ENCODE measurements at places on chromosomes 4 and X.

- DNase-seq: no peak
These were observed 131.9 kb downstream of the TBC1D19 start for GRCh38 chr4:26715636-26716242.

GRCh38 chr4:79298484-79298883 is 27.4 kb downstream of the NAA11 start:
- DNase-seq: no peak

- no peak for DNase-seq
These were observed 36.6 kb downstream of the MAGEE2 start for GRCh38 chrX:75748431-75748830.

- DNase-seq: no peak
These were observed 3.2 kb downstream of the SLC9A7 start for GRCh38 chrX:46755671-46756070.

- DNase-seq: no peak
These were observed 16.0 kb upstream of the TLR8 start for GRCh38 chrX:12890467-12890866.

DNA sequence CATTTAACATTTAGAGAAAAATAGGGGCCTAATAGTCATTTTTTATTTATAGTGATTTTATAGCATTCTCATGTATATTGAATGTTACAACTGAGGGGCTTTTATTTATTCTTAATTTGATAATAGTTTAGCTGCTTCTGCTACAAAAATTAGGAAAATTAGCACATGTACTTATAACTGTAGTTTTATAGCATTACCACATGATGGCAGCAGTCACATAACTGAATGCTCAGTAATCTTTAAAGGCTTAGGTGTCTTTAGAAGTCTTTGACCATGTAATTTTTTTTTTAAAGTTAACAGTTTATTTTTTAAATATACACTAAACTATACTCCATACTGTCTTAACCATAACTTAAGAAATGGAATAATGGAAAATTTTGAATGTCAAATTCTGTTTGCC is 136.6 kb downstream of the STAG2 start:
- no peak for DNase-seq

GRCh38 chr4:22661443-22661842 is 31.3 kb upstream of the GBA3 start:
- DNase-seq: no peak

DNA sequence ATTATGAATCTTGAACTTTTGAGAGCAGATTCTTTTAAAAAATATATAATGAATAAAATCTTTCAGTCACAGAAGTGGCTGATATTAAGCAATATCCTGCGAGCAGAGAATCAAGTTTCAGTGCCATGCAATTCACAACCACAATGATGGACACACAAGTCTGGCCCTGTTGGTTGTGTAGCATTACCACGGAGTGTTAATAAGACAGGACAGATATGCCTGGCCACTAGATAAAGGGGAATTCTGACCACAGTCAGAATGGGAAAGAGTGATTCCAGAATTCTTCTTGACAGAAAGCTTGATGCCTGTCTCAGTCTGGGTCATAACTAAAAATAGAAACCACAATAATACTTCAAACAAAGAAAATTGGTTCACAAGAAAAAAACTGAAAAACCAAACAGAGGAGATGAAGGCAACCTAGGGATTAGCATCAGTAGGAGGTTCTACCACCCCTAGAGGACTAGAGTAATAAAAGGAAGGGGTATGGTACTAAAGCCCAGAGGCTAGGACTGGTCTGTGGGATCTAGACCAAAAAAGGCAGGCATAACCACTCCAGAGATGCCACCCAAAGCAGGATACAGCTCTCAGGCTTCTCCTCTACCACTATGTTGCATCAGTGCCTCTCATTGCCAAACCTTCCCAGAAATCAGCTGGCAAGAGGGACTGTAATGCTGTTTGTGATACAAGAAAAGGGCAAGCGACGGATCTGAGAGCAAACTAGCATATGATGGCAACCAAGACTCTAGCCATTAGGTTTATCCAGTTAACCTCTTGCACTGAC is 59.0 kb downstream of the RNF150 start:
- DNase-seq: no peak

DNA sequence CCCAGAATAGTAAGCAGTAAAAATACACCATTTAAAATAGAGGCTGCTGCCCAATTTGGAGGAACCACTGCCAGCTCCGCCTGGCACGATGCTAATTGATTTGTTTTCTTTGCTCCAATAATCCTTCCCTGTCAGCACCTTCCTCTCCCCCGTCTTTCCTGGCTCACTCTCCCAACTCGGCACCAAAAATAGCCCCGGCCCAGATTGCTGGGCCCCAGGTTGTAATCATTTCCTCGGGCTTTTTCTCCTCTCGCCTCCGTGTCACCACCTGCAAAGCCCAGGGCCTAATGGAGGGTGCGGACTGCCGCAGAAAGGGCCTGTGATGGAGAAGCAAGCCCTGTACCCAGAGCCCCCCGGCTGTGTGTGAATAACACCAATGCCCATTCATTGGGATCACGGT is 197.6 kb upstream of the PSAPL1 start:
- no peak for DNase-seq

DNA sequence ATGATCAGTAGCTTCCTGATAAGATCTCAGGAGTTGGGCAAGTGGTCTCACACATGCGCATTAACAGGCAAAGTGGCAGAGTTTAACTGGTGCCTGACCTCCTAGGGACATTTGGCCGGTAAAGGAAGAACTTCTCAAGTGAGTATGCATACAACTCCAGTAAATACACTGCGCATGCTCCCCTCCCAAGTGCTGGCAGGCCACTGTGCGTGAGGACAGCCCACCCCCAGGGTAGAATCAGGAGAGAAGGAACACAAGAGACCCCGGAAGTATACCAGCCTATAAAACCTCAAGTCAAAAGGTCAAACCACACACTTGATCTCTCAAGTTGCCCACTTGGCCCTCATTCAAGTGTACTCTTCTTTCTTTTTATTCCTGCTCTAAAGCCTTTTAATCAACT is 225.5 kb upstream of the ANKRD50 start:
- DNase-seq: no peak

- no peak for DNase-seq
These were observed 3.1 kb downstream of the KDM6A start for GRCh38 chrX:44876086-44876485.

DNA sequence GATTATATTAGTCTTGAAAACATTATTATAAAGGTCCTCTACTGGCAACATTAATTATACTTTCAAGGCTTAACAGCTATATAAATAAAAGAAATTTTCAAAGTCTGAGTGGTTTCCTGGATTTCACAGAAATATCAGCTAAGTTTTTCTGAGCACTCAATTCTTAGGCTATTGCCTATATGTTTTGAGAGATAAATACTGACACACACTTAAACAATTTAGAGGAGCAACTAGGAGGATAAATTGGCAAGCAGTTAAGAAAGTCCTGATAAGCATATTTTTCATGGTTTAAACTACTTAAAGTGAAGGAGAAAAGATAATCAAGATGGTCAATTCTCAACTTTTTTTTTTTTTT is 2.7 kb upstream of the MGARP start:
- DNase-seq: no peak

- no peak for DNase-seq
These were observed 181.7 kb downstream of the MAML3 start for GRCh38 chr4:139972305-139972704.

DNA sequence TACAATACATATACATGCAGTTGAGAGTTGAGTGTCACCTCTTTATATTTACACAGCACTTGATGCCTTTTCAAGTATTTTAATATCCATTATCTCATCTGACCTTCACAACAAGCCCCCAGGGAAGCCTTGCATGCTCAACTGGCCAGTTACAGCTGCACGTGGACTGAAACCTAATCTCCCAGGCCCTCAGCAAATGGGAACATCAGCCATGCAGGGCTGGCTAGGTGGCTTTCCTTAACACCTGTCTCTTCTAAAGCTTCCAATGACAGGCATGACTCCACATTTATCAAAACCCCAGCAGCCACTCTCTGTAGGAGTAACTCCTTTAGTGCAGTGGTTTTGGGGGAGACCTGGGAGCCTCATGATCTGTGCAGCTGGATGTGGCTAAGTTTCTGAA is 56.4 kb downstream of the PHKA2 start:
- DNase-seq: no peak

GRCh38 chr4:16032396-16032770 is 51.4 kb downstream of the PROM1 start:
- DNase-seq: no peak

DNA sequence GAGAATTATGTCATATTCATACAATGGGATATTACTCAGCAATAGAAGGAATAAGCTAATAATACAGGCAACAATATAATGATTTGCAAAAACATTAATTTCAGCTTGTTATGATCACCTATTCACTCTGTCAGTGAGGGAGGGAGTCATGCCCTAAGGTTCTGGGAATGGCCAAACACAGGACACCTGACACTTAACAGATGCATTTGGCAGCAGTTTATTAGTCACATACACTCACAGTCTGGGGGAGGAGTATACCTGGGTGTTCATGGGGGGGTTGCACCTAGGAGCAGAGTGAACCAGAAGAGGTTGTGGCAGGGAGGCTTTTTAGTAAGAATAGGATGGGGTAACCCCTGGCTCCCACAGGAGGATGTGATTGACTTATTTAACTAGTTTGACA is 38.3 kb downstream of the SERPINA7 start:
- no peak for DNase-seq

DNA sequence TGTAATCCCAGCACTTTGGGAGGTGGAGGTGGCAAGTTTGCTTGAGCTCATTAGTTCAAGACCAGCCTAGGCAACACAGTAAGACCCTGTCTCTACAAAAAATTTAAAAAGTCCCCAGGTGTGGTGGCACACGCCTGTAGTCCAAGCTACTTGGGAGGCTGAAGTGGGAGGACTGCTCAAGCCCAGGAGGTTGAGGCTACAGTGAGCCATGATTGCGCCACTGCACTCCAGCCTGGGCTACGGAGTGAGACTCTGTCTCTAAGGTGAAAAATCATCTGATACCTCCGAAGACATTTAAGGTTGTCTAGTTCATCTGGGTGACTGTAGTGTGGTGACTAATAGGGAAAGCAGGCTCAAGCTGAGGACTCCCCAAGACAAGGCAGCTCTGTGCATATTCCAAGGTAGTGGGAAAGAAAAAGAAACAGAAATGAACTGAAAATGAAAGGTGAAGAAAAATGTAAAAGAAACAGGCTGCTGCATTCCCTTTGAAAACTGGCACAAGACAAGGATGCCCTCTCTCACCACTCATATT is 23.3 kb downstream of the FRYL start:
- no peak for DNase-seq

DNA sequence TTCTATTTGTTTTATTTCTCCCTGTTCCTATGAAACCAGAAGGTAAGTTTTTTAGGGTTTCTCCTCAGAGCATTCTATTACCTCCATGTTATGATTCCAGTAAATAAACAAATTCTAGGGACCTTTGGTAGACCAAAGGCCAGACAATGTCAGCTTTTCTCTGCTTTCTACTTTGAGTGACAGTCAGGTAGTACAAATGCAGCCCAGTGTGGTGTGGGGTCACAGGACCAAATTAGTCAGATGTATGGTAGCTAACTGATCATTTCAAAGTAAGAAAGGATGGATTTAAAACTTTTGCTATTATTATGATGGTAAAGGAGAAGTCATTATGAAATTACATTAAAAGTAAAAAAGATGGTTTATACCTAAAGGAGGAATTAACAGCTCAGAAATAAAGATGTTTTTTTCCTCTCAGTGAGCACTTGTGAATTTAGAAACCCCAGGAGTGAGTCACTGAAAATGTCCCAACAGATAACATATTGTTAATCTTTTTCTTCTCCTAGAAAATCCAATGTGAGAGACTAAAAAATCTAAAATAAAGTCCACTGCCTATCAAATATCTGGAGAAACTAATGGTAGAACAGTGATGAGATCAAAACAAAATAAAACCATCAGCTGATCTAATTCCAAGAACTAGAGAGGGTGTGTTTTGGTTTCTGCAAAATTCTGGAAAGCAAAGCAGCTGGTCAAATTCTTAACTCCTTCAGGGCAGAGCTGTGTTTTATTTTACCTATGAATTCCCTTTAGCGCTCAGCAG is 16.6 kb upstream of the KLHL2 start:
- DNase-seq: no peak

DNA sequence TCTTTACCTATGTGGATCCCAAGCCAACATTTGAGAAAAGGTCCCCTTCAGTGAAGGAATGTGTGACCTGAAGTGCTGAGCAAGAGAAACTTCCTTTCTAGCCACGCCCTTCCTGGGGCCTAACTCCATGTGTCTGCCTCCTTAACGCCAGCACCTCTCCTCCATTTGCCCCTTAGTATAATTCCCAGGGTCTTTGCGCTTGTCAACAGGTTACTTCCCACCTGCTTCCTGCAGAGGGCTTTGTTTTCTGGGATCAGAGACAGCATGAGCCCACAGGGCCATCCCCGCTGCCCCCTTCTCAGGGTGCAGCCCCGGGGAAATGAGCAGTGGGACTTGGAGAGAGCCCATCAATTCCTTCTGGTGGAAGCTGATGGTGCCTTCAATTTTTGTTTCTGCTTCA is 45.9 kb upstream of the DRD5 start:
- no peak for DNase-seq

DNA sequence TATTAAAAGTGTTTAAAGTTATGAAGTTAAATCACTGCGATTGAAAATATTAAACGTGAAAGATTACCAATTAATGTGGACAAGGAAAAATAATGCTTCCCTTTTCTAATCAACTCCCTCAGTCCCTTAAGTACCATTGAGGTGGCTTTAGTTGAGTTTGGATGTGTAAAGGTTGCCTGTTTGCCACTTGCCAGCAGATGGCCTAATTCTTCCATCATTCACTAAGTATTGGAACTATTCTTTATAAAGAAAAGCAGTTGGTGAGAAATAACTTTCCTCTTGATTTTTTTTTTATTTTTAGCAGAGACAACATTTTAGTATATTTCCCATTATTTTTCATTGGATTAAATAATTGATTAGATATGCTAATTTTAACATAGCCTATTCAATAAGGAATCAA is 295.9 kb upstream of the TACR3 start:
- DNase-seq: no peak

DNA sequence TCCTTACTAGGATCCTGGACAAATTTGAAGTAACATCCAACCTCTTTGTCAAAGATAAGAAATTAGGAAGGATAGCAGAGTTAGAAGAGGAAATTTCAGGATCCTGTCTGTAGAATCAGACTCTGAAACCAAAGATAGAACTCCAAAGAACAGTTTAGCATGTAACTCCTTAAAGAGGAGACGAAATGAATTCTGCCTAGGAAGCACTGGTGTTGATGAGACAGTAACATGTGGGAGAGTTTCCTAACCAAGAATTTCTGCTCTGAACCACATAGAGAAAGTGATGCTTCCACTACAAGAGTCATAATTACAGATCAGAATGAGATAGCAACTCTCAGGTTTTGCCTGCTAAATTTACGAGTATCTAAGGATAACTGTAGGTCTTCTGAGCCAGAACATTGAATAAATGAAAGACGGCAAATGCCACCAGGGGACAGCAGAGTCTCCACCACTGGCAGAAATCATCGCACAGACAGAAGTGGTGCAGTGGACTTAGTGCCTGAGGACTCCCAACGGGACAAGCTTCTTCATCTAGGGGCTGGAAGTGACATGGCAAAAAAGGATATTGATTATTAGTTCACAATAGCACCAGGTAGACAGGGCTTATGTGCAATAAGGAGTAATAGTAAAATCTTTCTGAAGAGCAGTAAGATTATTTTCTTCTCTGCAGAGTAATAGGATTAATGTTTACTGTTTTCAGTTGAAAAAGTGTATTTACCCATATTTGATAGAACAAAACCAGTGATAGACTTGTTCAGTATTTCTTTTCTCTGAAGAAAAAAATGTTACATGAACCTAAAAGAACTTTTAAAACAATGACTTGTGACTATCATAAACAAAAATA is 6.7 kb upstream of the PPID start:
- peak; percentile 13 for DNase-seq

- no peak for DNase-seq
These were observed 2.9 kb downstream of the EDA start for GRCh38 chrX:69618803-69619202.

All from effector CD8-positive, alpha-beta T cell (primary cell).